NCI-H2029 treated with DMSO at 0.1 percent for 48 hours (cell line): ENCODE measurements at places on chromosomes 13 and 19.

- no peak for DNase-seq
Observed at GRCh38 chr19:49873129-49873521, 4.0 kb downstream of the AKT1S1 start.

- DNase-seq = no peak
Observed at GRCh38 chr19:11422163-11423065, 3.3 kb upstream of the RGL3 start.

- no peak for DNase-seq
Observed at GRCh38 chr19:4722671-4723594, 709 bp downstream of the DPP9 start.

GRCh38 chr19:16334411-16334810 is 9.8 kb downstream of the KLF2 start:
- no peak for DNase-seq

DNA sequence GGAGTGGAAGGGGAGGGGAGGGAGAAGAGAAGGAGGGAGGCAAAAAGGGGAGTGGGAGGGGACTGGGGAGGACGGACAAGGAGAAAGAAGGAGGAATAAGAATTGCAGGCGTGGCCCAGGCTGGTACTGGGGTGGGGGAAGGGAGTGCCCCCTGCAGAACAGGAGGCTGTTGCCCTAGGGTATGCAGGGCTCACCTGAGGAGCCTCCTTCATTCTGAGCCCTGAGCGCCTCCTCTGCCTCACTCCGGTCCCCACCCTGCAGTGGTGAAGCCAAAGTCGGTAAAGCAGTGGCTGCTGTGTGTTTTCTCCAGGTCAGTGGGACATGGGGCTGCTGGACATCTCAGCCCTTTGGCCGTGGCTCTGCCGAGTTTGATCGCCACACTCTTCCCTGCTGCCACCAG is 9.1 kb upstream of the CDC16 start:
- no peak for DNase-seq

DNA sequence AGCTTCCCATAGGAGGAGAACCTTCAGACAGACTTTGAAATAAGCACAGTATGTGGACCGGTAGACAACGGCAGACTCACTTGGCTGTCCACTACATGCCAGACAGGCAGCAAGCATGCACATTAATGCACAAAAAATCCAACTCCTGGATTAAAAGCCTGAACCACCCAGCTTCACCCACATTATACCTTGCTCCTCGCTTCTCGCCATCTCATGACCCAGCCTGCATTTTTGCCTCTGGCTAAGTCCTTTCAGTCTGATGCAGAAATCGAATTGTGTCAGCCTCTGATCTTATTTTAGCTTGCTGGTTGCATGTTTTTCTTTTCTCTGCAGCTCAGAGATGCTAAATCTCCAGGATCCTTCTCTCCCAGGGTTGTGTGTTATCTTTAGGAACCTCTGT is 358.7 kb downstream of the RFC3 start:
- no peak for DNase-seq

- DNase-seq = no peak
Observed at GRCh38 chr13:99281811-99282263, 23.7 kb upstream of the GPR18 start.

DNA sequence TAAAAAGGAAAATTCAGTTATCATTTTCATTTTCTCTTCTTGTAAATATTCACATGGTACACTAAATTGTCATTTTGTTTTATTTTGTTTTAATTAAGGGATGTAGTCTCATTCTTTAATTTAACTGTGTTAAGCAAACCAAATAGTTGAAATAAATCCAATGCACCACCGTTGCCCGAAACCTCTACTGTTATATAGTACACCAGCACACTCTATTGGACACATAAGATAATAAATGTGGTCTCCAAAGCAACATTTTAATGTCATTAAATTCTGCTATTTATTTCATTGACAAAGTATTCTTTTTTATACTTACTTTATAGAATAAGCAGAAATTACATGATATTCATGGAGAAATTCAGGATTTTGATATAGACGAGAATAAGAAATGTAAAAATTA is 156.4 kb upstream of the FREM2 start:
- no peak for DNase-seq

DNA sequence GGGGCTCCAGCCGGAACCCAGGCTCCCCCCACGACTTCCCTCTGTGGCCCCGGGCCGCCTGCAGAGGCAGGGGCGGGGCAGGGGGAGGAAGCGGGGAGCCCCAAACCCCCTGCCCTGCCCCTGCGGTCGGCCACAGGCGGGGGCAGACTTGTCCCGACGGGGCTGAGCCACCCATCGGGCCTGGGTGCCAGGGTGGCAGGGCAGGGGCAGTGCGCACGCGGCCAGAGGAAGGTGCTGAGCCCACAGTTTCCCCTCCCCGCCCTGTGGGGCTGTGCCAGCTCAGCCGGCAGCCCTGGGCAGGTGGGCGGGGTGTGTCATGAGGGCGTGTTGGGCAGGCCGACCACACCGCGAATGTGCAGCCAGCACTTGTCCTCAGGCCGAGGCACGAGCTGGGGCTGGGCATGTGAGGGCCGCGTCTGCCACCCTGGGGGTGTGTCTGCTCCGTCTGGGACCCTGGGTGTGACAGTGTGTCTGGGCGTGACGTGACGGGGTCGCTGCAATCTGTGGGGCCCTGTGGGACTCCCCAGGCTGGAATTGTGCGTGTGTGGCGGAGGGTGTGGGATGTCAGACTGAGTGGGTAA is 17.7 kb downstream of the CCDC97 start:
- DNase-seq = no peak

DNA sequence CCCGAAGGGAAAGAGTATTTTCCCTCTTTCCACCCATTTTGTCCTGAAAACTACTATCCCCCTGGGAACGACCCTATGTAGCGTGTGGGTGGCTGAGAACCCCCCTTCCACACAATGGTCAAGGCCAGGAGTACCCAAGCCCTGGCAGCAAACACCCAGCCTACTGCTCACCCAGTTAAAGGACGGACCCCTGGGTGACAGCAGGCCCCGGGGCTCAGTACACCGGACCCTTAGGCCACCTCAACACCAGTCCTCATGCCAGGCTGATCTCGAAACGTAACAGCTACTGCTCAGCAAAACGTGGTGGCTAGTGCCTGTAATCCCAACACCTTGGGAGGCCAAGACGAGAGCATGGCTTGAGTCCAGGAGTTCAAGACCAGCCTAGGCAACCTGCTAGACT is 1.4 kb downstream of the ANKRD27 start:
- DNase-seq = no peak

DNA sequence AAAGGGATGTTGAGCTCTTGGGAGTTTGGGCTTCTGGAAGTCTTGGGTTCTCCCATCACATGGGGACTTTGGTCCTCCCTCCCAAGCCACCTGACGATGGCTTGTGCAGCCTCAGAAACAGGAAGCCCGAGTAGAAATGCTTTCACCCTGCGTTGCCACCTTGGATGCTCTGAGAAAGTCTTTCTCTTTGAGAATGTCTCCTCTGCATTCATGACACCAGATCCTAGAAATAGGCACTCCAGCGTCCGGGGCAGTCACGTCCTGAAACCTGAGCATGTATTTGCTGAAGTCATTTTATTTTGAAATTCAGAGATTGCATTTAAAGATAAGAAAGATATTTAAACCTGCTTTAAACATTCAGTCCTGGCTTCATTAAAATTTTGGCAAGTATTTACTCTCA is 34.4 kb downstream of the CUL4A start:
- DNase-seq = no peak

DNA sequence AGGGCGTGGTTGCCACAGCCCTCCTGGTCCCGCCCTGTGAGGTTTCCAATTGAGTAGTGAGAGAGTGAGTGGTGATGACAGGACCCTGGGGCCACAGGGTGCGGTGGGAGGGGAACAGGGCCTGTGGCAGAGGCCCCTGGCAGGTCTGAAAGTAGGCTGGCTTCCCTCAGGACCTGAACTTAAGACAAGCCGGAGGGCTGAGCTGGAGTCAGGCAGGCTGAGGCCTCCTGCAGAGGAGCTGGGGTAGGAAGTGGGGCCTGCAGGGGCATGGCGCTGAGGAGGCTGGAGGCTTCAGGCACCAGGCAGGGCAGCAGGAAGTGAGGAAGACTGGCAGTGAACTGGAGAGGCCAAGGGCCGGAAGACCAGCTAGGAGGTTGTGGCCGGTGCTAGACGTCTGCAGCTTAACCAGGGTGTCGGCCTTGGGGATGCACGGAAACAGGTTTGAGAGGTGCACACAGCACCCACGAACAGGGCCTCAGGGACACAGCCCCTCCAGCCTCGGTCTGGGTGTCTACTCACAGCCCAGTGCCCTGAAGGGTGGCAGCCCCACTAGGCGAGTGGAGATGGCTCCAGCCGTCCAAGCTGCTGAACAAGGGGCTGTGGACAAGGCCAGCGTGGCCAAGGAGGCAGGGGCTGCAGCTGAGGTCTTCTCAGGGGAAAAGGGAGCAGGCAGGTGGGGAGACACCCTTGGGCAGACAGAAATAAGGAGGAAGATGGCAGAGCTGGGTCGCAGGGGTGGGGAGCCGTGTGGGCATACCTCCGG is 17.8 kb downstream of the POP4 start:
- no peak for DNase-seq

DNA sequence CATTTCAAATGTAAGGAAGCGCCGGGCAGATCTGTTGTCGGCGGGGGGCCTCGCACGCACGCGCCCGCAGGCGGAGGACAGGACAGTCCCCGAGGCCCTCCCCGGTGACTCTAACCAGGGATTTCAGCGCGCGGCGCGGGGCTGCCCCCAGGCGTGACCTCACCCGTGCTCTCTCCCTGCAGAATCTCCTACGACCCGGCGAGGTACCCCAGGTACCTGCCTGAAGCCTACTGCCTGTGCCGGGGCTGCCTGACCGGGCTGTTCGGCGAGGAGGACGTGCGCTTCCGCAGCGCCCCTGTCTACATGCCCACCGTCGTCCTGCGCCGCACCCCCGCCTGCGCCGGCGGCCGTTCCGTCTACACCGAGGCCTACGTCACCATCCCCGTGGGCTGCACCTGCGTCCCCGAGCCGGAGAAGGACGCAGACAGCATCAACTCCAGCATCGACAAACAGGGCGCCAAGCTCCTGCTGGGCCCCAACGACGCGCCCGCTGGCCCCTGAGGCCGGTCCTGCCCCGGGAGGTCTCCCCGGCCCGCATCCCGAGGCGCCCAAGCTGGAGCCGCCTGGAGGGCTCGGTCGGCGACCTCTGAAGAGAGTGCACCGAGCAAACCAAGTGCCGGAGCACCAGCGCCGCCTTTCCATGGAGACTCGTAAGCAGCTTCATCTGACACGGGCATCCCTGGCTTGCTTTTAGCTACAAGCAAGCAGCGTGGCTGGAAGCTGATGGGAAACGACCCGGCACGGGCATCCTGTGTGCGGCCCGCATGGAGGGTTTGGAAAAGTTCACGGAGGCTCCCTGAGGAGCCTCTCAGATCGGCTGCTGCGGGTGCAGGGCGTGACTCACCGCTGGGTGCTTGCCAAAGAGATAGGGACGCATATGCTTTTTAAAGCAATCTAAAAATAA is 18.2 kb downstream of the IL17D start:
- no peak for DNase-seq

- DNase-seq = no peak
Observed at GRCh38 chr19:49356382-49356781, 5.8 kb downstream of the TEAD2 start.

DNA sequence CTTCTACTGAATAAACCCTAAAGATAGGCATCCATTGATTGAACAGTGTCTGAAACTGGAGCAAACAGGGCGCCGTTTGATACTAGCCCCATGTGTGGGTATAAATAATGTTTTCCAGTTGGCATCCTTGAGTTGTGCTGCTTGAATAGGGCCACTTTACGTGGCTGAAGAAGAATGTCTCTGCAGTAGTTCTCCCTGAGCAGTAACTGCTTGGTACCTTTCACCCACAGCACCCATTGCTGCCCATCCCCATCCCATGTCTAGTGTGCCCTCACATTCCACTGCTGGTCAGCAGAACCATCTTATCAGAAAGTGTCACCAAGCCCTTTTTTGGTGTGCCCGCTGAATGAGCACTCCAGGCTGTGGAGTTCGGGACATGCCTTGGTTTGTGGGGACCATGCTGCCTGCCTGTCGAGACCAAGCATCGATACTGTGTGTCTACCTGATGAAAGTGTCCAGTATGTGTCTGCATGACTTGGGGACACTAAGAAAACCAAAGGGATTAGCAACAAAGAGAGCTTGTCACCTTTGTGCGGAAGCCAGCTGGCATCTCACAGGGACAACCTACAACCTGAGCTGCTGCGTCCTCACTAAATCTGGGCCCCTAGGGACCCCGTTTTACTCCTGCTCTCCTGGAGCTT is 162.0 kb downstream of the TM9SF2 start:
- DNase-seq = no peak

GRCh38 chr13:98295371-98295770 is 118.3 kb upstream of the RNF113B start:
- no peak for DNase-seq

DNA sequence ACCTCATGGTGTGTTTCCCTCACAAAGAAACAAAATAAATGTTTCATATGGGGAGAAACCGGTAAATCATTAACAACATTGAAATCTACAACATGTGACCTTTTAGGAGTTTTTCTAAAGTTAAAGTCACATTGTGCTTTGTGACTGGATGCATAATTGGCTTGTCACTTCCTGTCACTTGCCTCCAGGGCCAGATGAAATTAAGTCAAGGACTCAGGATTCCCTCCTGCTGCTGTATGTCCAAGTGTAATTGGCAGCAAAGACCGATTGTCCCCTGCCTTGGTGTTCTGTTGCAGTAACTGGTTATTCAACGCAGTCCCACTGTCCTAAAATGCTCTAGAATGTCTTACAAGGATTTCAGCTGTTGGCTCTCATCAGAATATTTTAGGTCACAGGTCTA is 448.2 kb downstream of the LIG4 start:
- no peak for DNase-seq

DNA sequence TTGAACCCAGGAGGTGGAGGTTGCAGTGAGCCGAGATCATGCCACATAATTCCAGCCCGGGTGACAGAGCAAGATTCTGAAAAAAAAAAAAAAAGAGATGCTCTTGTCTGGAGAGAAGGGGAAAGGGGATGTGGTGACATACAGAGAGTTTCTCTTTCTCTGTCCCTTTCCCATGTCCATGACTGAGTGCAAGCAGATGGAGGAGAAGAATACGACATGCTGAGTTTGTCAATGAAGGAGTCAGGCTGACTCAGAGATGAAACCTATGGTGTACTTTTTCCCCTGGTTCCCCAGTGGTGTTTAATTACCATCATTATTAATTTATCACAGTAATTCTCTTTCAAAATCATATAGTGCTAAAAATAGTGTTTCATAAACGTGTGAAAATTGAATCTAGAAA is 448.8 kb downstream of the FOXO1 start:
- DNase-seq = no peak

- DNase-seq = no peak
Observed at GRCh38 chr13:72141855-72142519, 275.0 kb upstream of the DACH1 start.
